ENCODE measurements at places on chromosomes 13 and 19.

GRCh38 chr19:6842871-6843607, 44.3 kb upstream of the ADGRE1 start:
- DNase-seq: no peak

GRCh38 chr13:34172048-34172447, 354.1 kb downstream of the RFC3 start:
- no peak for DNase-seq

DNA sequence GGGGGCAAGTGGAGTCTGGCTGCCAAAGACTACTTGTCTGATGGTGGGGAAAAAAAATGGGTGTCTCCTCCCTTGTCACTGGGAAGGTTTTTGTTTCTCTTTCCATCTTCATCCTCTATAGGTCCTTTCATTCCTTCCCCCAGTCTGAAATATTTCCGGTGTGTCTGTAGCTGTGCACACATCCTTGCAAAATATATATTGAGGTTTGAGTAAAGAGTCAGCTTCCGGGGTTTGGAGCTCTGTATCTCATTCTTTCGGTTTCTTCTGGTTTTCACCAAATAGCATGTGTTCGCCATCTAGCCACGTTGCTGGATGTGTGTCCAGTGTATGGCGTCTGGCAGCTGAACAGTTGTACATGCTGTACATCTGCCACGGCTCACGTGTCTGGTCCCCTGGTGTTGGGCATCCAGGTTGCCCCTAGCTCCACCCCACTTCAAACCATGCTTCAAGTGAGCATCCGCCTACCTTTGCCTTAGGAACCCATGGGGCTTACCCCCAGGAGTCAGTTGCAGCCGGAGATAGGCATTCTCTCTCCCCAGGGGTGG, 142.2 kb downstream of the SIPA1L3 start:
- peak; percentile 53 for DNase-seq

- no peak for DNase-seq
These were observed 657.6 kb downstream of the UQCRFS1 start for GRCh38 chr19:28555317-28555716.

DNA sequence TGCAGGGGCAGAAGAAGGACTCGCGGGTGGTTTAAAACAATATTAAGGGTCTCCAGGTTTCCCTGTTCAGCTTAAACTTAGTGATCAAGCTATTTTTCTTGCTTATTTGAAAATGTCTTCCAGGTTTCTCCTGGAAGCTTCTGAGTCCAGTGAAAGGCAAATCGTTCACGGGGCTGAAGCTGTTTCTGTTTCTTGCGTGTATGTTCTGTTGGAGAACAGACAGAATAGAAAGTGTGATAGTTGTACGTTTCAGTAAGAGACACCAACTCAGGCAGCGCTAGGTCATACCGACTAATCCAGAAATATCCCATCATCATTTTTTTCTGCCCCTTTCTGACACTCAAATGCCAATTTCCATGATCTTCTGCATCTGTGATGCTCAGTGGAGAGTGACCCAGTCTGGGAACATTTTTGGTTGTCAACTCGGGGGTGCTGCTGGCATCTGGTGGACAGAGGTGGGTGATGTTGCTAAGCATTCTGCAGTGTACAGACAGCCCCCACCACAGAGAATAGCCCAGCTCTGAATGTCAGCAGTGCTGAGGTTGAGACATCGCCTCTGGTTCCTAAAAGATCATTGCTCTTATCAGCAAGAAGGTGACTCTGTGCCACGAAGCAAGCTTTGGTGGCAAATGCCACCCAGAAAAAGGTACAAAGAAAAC, 4.3 kb downstream of the KLF2 start:
- DNase-seq: no peak

- no peak for DNase-seq
These were observed 91.9 kb downstream of the ZNF431 start for GRCh38 chr19:21233691-21234090.

- no peak for DNase-seq
These were observed 176.3 kb downstream of the KLF12 start for GRCh38 chr13:73957889-73958288.

GRCh38 chr13:82688400-82688994, 1193.8 kb downstream of the SLITRK1 start:
- no peak for DNase-seq

- no peak for DNase-seq
These were observed 26.1 kb upstream of the N4BP2L1 start for GRCh38 chr13:32453981-32454380.

DNA sequence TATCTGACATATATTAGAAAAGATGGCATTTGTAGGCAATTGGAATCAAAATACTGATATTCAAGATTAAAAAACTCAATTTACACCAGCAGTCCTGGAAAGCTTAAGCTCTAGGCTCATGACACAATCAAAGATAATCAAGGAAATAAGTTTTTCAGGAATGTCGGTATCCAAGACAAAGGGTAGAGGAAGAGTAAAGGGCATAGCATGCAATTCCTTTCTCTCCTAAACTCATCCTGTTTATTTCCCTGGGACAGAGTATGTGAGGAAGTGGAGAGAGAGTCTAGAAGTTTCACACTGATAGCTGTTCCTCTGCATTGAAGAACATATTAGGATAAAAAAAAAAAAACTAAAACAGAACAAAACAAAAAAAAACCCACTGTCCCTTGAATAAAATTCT, 2452.1 kb downstream of the PCDH9 start:
- DNase-seq: no peak

GRCh38 chr13:29266261-29266660, 329.2 kb downstream of the SLC7A1 start:
- DNase-seq: no peak

DNA sequence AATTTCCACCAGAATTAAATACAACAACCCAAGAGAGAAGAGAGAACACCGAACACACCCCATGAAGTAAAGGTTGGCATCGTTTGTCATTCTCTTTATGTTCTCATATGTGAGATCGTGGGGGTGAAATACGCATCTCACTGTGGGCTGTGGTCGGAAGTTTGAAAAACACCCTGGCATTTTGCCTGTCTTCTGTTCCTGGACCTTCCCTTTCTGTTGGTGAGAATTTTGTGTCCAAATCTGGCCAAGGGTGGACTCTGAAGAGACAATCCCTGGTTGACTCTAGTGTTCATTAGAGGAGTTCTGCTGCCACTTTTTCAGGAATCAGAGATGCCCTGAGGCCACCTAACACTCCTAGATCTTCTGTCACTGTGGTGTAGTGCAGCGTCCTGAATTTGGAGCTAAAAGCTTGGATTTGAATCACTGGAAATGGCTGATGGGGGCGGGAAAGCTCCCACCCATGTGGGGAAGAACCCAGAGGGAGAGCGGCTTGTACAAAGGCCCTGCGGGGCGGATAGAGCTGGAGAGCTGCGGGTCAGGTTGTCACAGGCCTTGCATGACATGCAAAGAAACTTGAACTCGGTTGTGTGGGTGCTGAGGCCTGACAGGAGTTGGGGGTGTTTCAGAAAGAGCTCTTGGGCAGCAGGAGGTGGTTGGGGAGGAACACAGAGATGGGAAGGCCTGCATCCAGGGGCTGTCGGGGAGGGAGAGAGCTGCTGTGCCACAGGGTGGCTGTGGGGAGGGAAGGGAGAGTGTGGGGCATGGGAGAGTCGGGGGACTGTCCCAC, 11.1 kb upstream of the SPATA13 start:
- DNase-seq: no peak

DNA sequence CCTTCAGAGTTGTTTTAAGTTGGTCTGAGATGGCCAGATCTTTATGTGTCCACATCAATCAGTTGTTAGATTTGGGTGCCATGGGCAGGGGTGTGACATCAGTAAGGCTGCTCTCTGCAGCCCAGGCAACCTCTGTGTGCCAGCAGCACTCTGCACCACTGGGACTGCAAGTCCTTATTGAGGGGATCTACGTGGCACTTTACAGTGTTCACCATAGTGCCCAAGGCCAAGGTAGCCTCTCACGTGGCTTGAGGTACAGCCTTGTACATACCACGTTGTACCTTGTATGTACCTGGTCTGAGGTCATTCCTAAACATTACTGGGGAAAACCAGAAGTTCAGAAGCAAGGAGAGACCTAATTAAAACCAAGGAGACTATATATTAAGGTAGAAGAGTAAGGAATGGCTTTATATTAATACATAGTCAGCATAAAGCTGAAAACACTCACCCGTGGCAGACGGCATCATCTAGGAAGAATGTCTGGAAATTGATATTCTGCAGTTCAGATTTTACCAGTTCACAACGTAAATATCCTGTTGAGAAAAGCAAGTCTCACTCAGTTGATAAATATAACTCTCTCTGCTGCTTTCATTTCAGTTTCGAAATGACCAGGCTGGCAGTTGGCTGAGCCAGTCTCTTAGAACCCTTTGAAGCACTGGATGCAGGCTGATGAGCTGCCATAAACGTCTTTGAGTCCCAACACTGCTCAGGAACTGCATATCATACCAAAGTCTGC, 128.8 kb downstream of the ZDHHC20 start:
- no peak for DNase-seq

Data from transverse colon (tissue), 4 donors.